HEK293T (cell line): ENCODE measurements at places on chromosomes 16 and 17.

- DNase-seq: no peak
Observed at GRCh38 chr17:17363638-17364337, 60.6 kb downstream of the NT5M start.

DNA sequence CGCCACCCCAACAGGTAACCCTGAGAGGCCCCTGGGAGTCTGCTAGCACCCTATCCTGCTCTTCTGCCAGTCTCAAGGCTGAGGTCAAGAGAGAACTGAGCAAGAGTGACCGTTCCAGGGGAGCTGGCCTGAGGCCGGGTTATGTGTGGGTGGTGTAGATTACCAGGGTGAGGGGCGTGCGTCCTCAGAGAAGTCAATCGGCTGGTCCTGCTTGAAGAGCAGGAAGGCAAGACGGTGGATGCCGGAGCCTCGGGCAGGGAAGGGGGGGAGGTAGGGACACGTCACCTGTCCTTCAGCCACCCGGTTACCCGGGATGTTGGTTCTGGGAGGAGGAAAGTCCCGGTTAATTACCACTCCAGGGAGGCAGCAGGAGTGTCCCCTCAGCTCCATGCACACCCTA is 2.6 kb upstream of the TRIM65 start:
- DNase-seq: no peak

DNA sequence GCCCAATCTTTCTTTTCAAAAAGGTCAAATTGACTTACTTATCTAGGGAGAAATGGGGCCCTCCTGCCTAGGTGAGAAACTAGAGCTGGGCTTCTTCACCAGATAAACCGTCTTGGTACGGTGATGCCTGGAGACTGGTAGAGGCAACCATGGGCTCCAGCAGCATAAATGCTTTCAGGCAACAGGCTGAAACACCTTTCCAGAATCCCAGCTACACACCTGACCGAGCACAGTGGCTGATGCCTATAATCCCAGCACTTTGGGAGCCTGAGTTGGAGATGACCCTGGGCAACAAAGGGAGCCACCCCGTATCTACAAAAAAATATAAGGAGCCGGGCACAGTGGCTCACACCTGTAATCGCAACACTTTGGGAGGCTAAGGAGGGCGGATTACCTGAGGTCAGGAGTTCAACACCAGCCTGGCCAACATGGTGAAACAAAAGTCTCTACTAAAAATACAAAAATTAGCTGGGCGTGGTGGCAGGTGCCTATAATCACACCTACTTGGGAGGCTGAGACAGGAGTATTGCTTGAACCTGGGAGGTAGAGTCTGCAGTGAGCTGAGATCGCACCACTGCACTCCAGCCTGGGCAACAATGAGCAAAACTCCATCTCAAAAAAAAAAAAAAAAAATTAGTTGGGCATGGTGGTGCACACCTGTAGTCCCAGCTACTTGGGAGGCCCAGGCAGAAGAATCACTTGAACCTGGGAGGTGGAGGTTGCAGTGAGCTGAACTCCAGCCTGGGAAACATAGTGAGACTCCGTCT is 8.0 kb downstream of the TRAF4 start:
- DNase-seq: no peak

GRCh38 chr16:85968041-85968920 is 69.3 kb downstream of the IRF8 start:
- DNase-seq: no peak
